Midbrain (tissue), 1 donor: ENCODE measurements at places on chromosomes 2 and 18.

DNA sequence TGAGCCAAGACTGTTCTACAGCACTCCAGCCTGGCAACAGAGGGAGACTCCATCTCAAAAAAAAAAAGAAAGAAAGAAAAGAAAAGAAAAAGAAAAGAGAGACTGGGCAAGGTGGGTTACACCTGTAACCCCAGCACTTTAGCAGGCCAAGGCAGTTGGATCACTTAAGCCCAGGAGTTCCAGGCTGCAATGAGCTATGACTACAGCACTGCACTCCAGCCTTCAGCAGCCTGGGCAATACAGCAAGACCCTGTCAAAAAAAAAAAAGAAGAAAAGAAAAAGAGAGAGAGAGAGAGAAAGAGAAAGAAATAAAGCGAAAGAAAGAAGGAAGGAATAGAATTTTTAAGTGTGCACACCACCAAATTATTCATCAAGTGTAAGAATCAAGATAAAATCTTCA lies 2.9 kb downstream of the SPIRE1 start:
- no peak for DNase-seq

GRCh38 chr2:97781981-97782380 lies 68.6 kb downstream of the ZAP70 start:
- no peak for DNase-seq

GRCh38 chr2:70046534-70046933 lies 40.7 kb upstream of the PCBP1 start:
- no peak for DNase-seq

DNA sequence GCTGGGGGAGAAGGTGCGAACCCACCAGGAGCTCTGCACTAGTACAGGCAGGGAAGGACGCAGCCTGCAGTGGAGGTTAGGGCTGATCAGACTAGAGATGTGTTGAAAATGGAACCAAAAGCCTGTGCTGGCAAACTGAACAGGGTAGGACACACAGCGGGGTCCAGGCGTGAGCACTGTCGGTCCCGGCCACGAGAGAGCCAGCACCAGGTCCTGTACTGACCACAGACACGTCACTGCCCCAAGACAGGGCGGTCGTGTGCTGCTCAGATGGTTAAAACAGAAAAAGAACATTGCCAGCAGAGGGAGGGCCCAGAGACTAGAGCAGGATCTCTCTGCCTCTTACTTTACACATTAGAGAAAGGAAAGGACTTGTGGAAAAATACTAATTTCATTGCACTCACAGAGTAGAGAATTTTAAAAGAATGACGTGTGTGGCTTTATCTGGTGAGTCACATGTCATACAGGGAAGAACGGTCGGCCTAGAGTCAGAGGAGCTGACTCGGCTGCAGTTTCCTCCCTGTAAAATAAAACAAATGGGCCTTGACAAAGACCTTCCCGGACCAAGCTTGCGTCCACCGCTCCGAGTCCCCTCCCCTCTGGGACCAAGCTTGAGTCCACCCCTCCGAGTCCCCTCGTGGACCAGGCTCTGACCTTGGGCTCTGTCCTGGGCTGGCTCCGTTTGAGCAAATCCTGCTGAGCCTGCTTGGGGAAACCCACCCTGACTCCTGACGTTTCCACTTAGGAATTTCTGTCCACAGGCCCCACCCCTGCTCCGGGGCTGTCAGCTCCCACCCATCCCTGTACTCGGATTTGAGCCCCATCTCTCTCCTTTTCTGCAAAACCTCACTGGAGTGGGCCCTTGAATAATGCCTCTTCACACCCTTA lies 16.7 kb upstream of the ADI1 start:
- DNase-seq = no peak
